ENCODE measurements at places on chromosomes 6 and 20.
A peak's percentile ranks its signal among the peaks of the same experiment; 100 is the strongest.

DNA sequence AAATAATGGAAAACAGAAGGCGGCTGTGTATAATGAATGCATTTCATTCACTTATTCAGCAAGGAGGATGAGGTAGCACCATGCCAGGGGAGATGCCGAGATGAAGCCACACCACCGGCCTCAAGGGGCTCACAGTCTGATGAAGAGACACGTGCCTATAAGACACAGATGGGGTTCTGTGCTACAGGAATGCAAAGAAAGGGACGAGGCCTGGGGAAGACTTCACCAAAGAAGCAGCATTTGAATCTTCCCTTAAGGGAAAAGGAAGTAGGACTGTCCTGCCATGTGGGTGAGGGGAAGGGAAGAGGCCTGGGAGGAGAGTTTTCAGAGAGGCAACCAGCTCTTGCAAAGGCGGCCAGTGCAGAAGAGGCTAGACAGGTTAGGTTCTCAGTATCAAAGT is 98.9 kb downstream of the PSMG4 start:
- no peak for DNase-seq

DNA sequence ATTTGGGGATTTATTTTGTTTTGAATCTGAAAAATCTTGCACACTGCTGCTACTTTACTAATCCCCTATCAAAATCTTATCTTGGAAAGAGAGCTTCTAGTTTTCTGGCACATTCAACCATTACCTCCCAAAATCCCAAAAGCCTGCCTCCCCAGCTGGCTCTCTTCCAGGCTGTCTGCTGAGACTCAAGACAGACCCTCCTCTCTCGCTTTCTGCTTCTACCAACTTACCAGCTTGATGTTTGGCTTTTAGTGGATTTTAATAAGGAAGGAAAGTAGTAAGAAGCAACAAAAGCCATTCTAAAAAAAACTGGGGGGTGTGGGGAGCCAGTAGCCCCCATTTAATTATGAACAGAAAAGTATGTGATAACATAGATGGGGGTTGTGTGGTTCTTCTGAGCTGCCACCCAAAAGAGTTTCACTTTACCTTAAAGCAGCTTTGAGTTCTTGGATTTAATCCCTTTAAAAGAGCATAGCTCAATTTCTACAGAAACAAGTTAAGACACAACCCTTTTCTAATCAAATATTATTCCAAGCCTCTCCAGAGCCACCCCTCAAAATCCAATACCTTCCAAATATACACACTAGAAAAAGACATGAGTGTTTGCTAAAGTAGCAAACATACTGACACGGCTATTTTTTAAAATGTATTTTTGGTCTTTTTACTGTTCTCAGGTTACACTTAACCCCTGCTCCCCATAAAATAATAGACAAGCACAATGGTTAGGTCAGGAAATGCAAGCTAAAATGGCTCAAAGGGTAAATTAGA is 71.7 kb downstream of the ATP9A start:
- DNase-seq = no peak

- DNase-seq = peak; percentile 37
Measured at GRCh38 chr20:25865715-25866656, 169.3 kb upstream of the ZNF337 start.

DNA sequence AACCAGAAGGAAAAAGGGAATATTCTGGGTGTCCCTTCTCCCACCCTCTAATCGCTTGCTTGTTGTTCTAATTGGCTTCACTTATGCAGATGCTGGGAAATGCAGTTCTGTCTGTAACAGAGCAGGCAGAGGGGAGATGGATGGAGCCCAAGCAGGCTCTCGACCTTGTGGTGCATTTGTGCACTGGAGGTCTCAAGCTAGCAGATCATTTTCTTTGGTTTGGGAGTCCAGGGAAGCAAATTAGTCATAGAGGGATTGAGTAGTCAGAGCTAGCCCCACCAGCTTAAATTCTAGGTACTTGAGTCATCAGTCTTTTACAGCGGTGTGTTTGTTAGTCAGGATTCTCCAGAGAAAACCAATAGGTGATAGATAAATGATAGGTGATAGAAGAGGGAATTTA is 234.7 kb upstream of the ECI2 start:
- DNase-seq = peak; percentile 25

- no peak for DNase-seq
Measured at GRCh38 chr6:71410681-71411080, 122.1 kb downstream of the OGFRL1 start.

Data from LoVo (cell line).